ENCODE measurements at places on chromosomes 2 and 18.

GRCh38 chr2:176177580-176178037, 10.9 kb upstream of the HOXD1 start:
- DNase-seq = no peak

DNA sequence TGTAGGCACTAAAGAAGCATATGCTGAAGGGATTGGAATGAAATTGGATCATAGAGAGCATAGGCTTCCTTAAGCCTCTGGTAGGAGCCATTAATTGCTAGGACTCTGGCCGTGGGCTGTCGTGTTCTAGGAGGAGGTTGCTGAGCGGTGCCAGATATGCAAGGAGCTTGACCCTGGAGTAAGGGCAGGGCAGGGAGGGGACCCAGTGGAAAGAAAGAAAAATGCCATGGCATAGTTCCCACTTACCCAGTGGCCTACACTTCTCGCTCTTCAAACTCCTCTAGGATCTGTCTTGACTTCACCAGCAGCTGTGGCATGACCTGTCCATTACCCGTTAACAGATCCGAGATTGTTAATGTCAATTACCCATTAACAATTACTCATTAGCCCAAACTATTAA, 53.1 kb downstream of the NEURL3 start:
- DNase-seq = no peak

DNA sequence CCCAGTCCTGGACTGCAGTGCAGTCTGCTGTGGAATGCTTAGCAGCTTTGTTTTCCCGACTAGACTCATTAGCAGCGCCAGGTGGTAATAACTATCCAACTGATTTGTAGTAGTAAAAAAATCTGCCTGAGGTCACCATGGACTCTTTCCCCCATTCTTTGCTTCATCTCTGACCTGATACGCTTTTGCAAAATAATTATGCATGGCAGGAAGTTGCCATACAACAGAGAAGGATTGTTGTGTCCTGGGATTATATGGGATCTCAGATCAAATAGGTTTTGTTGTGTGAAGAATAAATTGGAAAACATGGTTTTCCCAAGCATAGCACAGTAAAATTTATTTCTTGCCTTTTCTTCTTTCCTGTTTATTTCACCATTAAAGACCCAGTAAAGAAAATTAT, 72.4 kb upstream of the ATP5MC3 start:
- DNase-seq = no peak

DNA sequence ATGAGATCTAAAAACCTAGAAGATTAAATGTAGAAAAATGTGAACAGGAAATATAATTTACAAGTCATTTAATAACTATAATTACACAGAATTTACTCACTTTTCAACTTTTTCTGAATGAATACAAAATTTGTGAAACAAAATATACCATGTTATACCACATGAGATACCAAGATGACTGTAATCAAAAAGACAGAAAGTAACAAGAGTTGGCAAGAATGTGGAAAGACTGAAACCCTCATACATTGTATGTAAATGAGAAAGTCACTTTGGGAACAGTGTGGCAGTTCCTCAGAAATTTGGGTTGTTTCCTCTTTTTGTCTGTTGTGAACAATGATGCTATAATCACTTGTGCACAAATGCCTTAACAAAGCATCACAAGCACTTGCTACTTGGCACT, 145.4 kb upstream of the ZNF804A start:
- no peak for DNase-seq

DNA sequence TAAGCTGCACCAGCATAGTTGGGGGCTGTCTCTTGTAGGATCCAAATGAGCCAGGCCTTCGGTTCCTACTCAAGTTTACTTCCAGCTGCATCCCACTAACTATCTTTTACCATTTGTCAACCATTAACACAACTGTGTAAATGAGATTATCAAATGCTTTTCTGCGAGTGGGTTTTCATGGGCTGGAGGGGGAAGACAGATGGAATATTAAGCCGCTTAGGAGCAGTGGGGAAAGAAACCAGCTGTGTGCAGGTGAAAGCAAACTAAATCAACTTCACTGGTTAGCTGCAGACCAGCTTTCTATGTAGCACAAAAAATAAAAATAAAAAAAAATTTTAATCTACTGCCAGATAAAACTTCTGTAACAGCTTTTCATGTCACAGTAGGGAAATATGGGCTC, 307.3 kb upstream of the FBXO11 start:
- DNase-seq = no peak

GRCh38 chr2:240591784-240592183, 5.2 kb downstream of the CAPN10 start:
- no peak for DNase-seq

DNA sequence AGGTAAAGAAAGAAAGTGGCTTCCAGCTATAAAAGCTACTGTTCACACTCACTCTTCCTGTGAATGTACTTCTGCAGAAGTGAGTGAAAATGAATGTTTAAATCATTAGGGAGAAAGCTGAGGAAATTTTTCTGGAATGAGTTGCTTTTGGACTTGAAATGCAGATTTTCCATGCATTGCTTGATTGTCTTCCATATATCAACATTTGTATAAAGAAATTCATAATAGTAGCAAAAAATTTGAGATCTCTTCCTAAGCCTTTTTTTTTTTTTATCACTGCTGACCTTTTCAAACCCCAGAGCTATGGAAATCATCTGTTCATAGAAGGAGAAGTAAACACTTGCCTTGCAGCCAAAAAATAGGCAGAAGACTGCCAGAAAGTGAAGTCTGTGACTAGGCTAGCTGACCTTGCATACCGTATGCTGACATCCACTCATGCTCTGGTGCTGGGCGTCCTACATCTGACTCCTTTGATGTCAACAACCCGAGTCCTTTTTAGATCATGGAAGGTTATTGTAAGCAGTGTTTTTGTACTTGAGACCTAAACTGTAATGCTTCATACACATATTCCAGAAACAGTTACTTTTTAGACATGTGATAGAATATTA, 154.5 kb upstream of the RASGRP3 start:
- DNase-seq = no peak

- no peak for DNase-seq
Observed at GRCh38 chr18:62590799-62591590, 68.2 kb downstream of the ZCCHC2 start.

DNA sequence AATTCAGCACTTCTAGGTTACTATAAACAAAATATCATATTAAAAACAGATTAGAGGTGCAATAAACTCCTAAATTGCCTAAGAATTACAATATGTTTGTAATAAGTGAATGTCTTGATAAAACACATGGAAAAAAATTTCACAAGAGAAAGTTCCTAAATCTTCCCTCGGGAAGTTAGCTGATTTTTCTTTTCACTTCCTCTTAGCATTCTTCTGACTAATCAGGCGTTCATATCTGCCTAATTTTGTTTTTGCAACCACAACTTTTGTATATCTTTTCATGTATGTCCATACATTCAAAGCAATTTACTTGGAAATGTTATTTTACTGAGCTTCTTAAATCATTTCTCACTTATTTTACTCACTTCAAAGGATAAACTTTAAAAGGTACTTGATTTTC, 88.5 kb downstream of the RTTN start:
- no peak for DNase-seq

DNA sequence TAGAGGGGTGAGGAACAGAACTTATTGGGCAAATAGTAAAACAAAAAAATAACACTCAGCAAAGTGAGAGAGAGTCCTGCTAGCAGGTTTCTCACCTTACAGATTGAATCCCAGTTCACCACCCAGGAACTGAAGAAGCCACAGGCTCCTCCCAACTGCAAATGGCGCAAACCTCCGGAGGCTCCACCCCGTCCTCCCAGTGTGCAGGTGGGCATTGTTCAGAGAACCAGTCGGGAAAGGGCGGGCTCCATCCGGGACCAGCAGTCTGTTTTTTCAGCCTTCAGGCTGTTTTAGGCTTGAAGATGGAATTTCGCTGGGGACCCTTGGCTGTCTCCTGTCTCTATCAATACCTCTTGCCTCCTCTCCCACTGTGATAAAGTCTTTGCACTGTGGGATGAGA, 317.5 kb downstream of the PARD3B start:
- no peak for DNase-seq

- DNase-seq = no peak
Observed at GRCh38 chr2:121545257-121545656, 14.6 kb downstream of the RNU4ATAC start.

DNA sequence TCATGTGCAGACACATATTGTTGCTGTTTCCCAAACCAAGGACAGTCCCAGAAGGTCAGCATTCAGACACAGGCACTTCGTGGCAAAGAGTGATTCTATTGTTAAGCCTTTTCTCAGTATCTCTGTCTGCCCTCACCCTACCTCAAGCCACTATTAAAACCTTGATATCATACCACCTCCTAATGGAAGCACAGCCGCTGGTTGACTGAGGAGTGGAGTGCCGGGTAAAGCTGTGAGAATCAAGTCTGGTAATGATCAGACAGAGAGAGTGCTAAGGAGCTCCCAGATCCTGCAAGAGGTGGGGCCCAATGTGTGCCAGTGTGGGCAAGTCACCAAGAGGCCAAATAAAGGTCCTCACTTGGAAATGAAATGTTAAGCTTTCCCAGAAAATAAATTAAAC, 819.5 kb downstream of the BCL11A start:
- no peak for DNase-seq

DNA sequence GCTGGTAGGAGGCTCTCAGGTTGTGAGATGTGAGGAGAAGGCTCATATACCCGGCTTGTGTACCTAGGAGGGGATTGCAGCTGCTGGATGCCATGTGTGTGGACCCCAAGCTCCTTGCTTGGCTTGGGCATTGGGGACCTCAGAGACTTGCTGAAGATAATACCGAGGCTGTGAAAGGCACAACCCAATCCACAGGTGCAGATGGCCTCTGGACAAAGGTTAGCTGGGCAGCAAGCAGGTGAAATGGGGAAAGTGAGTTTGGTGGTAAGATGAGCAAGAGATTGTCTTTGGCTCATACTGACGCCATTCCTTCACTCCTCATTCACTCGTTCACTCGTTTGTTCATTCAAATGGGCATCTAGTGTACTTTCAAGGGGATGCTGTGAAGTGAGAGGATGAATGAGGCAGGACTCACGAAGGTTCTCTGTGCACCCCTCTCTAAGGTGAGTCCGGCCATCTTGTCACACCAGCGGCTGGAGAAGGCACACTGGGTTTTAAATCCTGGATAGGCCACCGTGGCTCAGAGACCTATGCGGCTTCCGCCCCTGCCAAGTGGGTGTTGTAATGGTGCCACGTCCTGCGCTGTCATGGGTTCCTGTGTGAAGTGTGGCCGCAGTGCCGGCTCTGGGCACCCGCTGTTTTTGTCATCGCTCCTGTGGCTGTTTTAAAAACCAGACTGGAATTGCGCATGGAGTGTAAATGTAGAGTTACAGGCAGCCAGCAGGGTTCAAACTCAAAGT, 13.7 kb downstream of the FBLN7 start:
- DNase-seq = no peak

DNA sequence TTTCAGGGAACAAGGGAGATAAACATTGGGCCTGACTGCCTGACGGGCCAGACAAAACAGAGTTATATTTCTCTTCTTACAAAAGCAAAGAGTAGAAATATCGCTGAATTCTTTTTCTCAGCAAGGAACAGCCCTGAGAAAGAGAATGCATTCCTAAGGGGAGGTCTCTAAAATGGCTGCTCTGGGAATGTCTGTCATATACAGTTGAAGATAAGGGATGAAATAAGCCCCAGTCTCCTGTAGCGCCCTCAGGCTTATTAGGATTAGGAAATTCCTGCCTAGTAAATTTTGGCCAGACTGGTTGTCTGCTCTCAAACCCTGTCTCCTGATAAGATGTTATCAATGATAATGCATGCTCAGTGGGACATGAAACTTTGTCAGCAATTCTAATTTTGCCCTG, 134.9 kb upstream of the CNTNAP5 start:
- peak; percentile 10 for DNase-seq

- DNase-seq = no peak
Observed at GRCh38 chr2:33047939-33048338, 101.2 kb downstream of the LTBP1 start.

DNA sequence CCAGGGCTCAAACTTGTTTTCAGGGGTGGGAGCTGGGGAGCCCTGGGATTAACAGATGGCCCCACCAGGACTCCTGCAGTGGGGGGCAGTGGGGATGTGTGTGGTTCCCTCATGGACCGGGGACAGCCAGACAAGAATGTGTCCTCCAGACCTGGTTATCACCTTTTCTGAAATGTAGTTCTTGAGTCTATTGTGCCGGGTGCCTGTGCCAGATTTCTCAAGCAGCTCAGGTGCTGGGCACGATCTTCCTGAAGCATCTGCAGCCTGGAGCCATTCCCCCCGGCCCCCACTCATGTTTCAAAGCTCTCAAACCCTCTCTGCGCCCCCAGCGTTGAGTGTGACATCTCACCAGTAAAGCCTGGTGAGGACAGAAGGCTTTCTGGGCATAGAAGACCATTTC, 48.4 kb upstream of the HAAO start:
- DNase-seq = no peak

- no peak for DNase-seq
Observed at GRCh38 chr18:1732143-1732542, 827.5 kb downstream of the ADCYAP1 start.

- DNase-seq = no peak
Observed at GRCh38 chr18:66640431-66640830, 36.5 kb upstream of the CDH19 start.

DNA sequence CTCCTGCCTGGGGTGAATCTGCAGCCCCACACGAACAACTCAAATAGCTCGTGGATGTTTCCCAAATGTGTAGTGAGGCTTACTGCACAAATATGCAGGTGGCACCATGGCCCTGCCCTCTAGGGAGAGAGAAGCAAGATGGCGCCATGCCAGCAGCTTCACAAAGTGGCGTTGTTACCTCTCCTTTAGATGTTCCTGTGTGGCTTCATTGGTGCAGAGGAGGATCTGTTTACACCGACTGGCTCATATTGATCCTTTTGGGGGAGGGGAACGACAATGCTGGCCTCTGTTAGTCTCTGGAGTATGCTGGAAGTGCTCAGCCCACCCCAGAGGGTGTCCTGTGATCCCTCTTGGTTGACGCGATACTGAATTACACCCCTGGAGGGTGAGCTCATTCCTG, 99.5 kb upstream of the GATA6 start:
- DNase-seq = no peak

GRCh38 chr2:121330921-121331320, 45.9 kb upstream of the TFCP2L1 start:
- no peak for DNase-seq

GRCh38 chr2:100818003-100818605, 1.8 kb upstream of the NPAS2 start:
- no peak for DNase-seq

GRCh38 chr2:12177455-12178288, 431.2 kb downstream of the LPIN1 start:
- no peak for DNase-seq

GRCh38 chr18:23194997-23195957, 60.0 kb downstream of the CABLES1 start:
- DNase-seq = no peak

- DNase-seq = no peak
Observed at GRCh38 chr2:191601060-191601459, 76.9 kb upstream of the NABP1 start.

DNA sequence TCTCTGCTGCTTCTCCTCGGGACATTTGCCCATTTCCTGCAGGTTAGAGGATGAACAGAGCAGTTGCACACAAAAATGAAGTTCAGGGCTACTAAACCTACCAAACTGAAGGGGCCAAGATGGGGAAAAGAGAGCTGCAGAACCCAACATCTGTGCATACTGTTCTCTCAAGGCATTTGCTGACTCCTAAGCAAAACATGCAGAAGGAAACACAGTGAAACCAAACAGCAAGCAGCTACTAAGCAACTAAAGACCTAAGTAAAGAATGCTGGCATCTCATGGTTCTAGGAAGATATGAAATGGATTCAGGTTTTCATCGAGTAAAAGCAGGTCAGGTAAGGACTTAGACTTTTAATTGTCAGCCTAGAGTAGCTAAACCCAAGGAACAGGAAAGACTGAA, 111.9 kb upstream of the SYT4 start:
- no peak for DNase-seq
